ENCODE measurements at places on chromosomes 3 and 15. TPM values are rescaled to one million over a fixed set of nuclear protein-coding genes. Genes with fewer than 3 reads are reported as not detected.
A peak's percentile ranks its signal among the peaks of the same experiment; 100 is the strongest.

DNA sequence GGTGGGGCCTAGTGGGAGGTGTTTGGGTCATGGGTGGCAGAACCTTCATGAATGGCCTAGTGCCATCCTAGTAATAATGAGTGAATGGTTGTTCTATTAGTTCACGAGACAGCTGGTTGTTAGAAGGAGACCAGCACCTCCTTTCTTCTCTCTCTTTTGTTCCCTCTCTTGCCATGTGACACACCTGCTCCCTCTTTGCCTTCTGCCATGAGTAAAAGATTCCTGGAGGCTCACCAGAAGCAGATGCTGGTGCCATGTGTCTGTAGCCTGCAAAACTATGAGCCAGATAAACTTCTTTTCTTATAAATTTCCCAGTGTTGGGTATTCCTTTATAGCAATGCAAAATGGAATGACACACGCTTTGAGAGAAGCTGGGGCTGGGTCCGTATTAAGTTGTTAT lies 89.0 kb upstream of the SLC4A7 start:
- DNase-seq = no peak

DNA sequence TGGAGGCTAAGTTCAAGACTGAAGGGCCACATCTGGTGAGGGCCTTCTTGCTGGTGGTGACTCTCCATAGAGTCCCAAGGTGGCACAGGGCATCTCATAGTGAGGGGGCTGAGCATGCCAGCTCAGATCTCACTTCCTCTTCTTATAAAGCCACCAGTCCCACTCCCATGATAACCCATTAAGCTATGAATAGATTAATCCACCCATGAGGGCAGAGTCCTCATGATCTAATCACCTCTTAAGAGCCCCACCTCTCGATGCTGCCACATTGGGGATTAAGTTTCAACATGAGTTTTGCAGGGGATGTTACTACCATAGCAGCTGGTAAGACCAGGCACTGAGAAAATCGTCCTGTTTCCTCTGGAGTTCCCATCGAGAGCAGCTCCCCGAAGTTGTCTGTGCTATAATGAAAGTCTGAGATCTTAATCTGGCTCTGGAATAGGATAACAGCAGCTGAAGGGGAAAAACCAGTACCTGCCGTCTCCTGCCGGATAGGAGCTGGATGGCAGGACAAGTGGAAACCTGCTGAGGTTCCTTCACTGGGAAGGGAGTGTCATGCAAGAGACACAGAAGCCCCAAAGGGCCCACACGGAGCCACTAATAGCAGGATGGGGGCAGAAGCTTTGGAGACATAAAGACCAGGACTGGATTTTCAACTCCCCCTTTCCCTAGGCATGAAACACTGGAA lies 79.5 kb upstream of the EPHB3 start:
- DNase-seq = no peak

- DNase-seq = peak; percentile 76
These were observed 51.0 kb upstream of the ATP13A3 start for GRCh38 chr3:194537732-194538247.

DNA sequence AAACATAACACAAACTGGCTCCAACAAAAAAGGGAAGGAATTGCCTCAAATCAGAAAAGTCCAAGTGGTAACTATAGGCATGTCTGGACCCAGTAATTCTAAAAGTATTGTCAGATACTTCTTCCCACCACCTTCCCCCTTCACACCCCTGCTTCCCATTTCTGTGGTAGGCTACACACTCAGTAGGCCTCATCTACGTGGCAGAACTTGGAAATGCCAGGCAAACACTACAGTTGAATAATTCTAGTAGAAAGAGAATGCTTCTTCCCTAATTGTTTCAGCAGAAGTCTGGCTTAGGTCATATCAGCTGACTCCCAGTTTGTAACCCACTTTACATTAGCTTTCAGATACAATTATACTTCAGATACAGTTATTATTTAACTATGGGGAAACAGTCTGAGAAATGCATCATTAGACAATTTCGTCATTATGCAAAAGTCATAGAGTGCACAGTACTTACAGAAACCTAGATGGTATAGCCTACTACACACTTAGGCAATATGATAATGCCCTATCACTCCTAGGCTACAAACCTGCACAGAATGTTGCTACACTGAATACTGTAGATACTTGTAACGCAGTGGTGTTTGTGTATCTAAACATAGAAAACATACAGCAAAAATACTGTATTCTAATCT lies 6.4 kb downstream of the SETMAR start:
- no peak for DNase-seq

Gene GOLGA6L9
- not detected for total RNA-seq

Gene ARPP21
- not detected for total RNA-seq

All from MG63 (cell line).